ENCODE measurements at places on chromosomes 7 and 10.

GRCh38 chr7:42400961-42401360 is 164.0 kb upstream of the GLI3 start:
- DNase-seq = no peak

DNA sequence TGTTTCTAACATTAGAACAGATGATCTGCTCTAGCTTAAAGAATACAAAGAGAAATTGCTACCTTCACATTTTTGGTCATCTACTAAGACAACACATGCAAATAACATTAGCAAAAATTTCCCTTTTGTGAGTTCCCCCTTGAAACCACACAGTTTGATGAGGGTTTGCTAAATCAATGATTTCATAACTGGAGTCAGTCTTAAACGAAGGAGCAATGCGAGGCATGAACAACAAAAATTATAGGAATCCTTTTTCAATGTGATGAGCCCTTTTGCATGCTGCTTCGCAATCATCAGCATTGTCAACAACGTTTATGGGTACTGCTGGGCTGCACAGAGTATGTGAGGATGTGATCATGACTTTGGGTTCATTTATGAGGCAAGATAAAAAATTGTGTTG is 286.4 kb downstream of the C7orf25 start:
- no peak for DNase-seq

DNA sequence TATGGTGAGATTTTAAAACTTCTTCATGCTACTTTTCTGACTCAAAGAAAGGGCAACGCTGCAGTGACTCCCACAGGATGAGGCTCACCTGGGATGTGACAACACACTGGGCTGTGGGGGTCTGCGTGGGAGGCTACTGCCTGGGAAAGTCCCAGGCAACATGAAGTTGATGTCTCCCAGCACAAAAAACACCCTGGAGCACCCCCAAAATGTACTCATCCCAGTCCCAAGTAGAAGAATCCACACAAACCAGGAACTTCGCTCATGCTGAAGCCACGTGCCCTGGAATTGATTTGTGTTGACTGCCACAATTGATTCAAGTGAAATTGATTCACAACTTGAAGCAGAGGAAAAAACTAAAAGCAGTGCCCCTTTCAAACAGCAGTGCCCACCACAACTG is 24.9 kb upstream of the PTPRN2 start:
- no peak for DNase-seq

- no peak for DNase-seq
Observed at GRCh38 chr10:17209881-17210280, 8.4 kb upstream of the TRDMT1 start.

DNA sequence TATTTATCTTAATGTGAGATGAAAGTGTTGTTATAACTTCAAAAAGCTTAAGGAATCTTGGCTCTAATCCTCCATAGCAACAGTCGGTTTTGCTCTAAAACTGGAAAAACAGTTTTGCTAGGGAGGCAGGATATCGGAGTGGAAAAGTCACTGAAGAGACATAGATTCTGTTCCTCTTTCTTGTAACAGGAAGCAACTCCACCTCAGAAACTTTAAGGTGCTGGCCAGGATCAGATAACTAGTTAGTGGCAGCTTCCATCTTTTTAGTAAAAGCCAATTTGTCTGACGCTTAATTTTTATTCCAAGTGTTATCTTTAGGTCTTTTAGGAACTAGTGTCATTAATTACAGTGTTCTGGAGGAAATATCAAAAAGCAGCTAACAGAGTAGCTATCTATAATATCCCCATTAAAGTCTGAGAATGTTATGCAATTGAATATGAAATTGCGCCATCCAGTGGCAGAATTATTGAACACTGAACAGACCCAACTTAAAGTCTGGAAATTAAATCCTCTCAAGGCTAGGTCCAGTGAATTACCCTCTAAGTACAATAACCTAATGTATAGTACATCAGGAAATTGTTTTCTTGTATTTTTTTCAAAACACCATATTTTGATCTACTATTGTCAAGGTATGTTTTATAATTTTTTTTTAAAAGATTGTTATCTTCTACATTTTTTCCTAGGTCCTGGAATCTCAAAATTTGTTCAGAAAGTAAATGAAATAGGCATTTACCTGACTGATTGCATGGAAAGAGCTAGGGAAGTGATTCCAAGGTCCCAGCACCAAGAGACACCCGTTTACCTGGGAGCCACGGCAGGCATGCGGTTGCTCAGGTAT is 65.9 kb upstream of the CC2D2B start:
- DNase-seq = peak; percentile 60

GRCh38 chr10:80144067-80144695 is 11.7 kb downstream of the PLAC9 start:
- DNase-seq = no peak

DNA sequence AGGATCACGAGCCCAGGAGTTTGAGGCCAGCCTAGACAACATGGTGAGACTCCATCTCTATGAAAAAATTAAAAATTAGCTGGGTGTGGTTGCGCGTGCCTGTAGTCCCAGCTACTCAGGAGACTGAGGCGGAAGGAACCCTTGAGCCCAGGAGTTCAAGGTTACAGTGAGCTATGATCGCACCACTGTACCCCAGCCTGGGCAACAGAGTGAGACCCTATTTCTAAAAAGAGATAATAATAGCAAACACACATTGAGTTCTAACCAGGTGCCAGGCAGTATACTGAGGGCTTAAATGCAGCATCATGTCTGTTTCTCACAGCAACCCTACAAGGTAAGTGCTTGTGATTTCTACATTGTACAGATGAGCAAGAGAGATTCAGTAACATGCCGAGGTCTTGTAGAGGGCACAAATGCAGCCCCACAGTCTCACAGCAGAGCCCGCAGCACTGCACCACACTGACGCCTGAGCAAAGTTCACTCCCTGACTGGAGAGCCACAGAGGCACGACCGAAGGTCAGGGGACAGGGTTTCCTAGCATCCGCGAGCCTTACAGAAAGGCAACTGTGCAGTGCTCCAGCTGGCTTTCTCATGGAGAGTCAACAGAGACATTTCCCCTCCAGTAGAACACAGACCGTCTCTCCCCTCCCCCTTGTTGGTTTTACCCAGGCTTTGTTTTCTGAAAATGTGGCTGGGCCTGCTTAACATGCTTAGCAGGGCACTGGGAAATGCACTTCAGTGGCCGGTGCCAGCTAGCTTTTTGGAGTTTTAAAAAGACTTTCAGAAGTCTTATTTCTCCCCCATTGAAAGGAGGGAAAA is 36.5 kb downstream of the PDSS1 start:
- DNase-seq = no peak

DNA sequence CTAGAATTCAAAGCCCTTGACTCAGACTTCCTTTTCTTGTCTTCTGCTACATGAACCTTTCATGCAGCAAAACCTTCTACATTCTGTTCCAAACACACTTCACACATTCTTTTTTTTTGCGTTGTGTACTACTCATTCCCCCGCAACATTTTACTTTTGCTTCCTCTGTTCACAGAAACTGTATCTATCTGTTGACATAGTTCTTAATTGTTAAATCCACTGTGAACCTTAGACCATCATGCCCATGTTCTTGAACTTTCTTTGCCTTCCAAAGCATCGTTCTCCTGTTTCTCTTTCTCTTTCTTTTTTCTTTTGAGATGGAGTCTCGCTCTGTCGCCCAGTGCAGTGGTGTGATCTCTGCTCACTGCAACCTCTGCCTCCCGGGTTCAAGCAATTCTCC is 14.2 kb downstream of the CCSER2 start:
- DNase-seq = no peak

- no peak for DNase-seq
Observed at GRCh38 chr10:114303556-114303955, 64.5 kb downstream of the VWA2 start.

- no peak for DNase-seq
Observed at GRCh38 chr7:880450-880849, 4.1 kb downstream of the GET4 start.

- DNase-seq = peak; percentile 27
Observed at GRCh38 chr10:92839191-92840085, 8.9 kb upstream of the EXOC6 start.

GRCh38 chr7:155833651-155834050 is 21.4 kb upstream of the SHH start:
- no peak for DNase-seq

GRCh38 chr10:17510242-17510908 is 56.0 kb upstream of the ST8SIA6 start:
- no peak for DNase-seq

GRCh38 chr7:116911801-116912200 is 41.5 kb upstream of the ST7 start:
- DNase-seq = no peak

DNA sequence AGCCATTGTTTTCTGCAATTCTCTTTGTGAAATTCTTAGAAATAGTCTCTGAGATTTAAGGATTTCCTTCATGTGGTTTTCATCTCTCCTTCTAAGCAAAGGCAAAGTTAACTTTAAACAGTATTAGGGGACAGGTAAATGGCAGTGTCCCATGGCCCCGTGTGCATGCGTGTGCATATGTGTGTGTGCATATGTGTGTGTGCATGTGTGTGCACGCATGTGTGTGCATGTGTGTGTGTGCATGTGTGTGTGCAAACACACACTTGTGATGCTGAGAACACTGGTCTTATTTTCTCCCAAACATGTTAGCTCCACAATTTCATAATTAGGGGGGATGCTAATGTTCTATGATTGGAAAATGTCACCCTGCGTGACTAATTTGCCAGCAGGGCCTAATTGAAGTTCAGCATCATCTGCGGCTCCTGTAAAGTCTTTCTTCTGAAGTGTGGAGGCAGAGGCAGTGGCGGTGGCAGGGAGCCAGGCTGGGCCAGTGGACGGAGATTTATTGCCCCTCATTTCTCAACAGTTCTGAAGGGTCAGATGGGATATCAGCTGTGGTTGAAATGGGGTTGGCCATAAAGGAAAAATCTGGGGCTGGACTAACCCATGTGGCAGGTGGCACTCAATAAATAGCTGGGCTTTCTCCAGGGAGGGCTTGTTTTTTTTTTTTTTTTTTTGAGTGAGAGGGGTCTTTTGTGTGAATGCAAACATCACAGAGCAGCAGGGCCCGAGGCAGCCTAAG is 289.3 kb upstream of the PODXL start:
- no peak for DNase-seq

GRCh38 chr10:131641898-131642297 is 258.9 kb upstream of the PPP2R2D start:
- DNase-seq = no peak

DNA sequence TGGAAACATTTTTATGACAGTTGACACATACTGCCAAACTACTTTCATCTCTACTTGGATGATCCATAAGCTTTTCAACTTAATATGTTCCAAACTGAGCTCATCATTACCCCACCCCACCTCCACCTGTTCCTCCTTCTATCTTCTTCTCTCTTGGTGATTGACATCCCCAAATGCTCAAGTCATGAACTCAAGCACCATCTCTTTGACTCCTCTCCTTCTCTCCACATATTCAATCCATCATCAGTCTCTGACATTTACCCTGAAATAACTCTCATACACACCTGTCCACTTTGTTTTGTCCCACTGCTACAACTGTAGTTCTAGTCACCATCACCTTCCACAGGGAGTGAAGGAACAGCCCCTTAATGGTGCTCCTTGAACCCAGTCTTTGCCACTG is 43.3 kb downstream of the SGCE start:
- no peak for DNase-seq

DNA sequence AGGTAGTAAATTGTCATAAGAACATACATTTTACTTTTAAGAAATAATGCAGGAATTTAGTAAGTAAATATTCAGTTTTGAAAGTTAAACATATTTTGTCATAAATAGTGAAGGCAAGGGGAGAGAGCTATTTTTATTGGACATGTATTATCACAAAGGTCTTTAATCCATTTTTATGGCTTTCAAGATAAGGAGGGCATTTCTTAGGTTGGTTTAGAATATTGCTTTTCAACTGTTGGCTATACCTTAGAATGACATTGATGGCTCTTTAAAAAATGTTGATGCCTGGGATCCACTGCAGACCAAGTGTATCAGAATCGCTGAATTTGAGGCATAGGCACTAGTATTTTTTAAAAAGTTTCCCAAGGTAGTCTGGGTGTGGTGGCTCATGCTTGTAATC is 34.0 kb downstream of the ADAM22 start:
- no peak for DNase-seq

- DNase-seq = no peak
Observed at GRCh38 chr10:104031631-104032030, 54.0 kb downstream of the COL17A1 start.

DNA sequence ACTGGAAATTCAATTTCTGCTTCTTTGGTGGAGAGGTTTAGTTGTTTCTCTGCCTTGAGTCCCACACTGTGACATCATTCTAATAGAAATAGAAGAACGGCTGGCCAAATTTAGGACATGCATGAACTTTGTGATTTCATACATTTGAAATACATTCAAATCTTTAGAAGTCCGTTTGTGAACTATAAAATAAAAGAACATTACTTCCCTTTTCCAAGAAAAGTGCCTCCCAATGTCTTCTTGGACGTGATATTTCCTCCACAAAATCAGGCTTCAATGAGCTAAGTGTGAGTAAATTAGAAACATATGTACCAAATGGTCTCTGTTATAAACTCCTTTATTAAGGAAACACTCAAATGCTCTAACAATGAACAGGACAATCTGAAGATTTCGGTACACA is 314.5 kb upstream of the AKR1E2 start:
- DNase-seq = no peak

- no peak for DNase-seq
Observed at GRCh38 chr7:155584763-155585531, 38.6 kb upstream of the CNPY1 start.

- no peak for DNase-seq
Observed at GRCh38 chr7:2008936-2009540, 223.7 kb downstream of the MAD1L1 start.

GRCh38 chr7:22267930-22268615 is 88.9 kb downstream of the RAPGEF5 start:
- no peak for DNase-seq

DNA sequence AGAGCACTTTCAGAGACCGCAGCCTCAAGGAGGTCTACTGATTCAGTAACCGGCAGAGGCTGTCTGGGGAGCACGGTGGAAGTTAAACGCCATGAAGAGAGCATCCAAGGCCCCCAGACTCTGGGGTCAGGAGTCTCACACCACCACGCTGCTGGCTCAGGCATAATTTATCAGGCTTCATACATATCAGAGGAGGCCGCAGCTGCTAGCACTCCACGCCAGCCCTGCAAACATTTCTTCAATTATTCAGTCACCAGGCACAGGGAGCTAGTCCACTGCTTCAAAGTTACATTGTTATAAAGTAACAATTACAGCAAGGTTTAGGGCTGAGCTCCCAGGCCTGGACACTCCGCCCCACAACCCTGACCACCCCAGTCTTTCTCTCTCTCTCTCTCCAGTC is 97.8 kb downstream of the PAXIP1 start:
- no peak for DNase-seq

DNA sequence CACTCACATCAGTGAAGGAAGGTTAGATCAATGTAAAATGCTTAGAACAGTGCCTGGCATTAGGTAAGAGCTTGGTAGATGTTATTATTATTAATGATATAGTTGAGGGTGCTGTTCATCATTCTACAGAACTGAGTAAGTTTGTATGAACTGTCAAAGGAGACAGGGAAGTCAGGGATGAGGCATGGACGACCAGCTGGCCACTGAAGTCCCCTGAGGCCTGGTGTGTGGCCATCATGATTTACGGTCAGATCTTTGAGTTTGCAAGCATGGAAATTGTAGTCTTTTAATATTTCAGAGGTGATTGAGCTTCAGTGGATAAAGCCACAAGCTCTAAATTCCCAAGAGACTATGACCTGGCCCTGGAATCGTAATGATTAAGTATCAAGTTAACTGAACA is 6.9 kb downstream of the ARMC3 start:
- DNase-seq = no peak

GRCh38 chr7:12490107-12490688 is 80.3 kb upstream of the SCIN start:
- DNase-seq = peak; percentile 9

- DNase-seq = no peak
Observed at GRCh38 chr10:43854007-43854406, 205.3 kb upstream of the ZNF32 start.

GRCh38 chr10:18620856-18621255 is 30.5 kb downstream of the NSUN6 start:
- no peak for DNase-seq
